ENCODE measurements at places on chromosomes 5 and 9.
A peak's percentile ranks its signal among the peaks of the same experiment; 100 is the strongest.

DNA sequence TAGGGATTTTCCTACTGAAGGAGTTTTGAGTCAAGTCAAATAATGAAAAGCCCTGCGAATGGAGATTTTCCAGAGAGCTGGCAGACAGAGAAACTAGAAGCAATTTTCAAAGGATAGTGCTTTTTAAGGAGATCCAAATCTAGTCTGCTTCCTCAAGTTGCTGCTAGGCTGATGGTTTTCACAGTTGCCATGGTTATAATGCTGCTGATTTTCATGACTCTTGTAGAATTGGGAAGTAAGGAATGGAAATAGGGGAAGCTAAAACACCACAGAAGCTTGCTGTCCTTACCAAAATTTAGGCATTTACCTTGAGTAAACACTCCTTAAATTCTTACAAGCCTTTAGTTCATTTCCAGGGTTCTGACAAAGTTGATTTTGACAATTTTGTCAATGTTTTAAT, 30.1 kb upstream of the HAPLN1 start:
- DNase-seq: no peak

GRCh38 chr5:177527595-177527994, 10.8 kb upstream of the DDX41 start:
- no peak for DNase-seq

GRCh38 chr5:148970228-148970627, 92.6 kb downstream of the SH3TC2 start:
- peak; percentile 28 for DNase-seq

DNA sequence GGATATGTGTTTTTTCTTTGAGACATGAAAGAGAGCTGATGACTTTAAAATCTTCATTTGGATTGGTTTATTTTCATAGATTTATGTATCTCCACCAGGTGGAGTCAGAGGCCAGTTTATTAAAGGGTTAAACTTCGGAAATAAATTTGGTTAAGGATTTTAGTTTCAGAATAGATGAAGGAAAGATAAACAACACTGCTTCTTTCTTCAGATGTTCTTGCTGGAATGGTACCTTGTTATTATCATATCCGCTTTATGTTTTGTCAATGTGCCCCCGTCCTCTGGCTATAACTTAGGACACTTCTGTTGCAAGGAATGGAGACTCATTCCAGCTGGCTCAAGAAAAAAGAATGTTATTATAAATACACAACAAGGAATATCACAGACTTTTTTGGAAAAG, 81.2 kb downstream of the ALDH1A1 start:
- DNase-seq: no peak

- DNase-seq: no peak
Measured at GRCh38 chr5:107431536-107431935, 239.2 kb downstream of the EFNA5 start.

DNA sequence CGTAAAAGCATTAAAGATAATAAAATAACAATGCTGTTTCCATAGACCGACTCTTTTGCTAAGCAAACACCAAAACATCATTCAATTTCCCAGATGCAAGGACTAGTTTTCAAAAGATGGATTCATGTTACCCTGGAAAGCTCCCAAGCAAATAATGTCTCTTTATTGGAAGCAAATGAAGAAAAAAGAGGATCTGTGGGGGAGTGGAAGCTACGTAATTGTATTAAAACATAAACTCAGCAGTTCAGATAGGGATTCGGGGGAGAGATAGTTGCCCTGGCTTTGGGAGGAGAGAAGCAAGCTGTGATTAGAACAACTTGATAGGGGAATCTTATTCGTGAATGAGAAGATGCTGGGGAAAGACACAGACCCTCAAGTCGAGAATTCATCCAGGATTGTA, 491.0 kb upstream of the CLINT1 start:
- DNase-seq: peak; percentile 67

Measured in hindlimb muscle (tissue), 1 donor.